ENCODE measurements at places on chromosomes 7 and 10.

- DNase-seq: no peak
Observed at GRCh38 chr10:132433671-132434340, 36.8 kb downstream of the PWWP2B start.

GRCh38 chr10:107094824-107095522, 69.5 kb downstream of the SORCS1 start:
- no peak for DNase-seq

GRCh38 chr10:73413108-73413527, 740 bp downstream of the ANXA7 start:
- DNase-seq: peak; percentile 50

DNA sequence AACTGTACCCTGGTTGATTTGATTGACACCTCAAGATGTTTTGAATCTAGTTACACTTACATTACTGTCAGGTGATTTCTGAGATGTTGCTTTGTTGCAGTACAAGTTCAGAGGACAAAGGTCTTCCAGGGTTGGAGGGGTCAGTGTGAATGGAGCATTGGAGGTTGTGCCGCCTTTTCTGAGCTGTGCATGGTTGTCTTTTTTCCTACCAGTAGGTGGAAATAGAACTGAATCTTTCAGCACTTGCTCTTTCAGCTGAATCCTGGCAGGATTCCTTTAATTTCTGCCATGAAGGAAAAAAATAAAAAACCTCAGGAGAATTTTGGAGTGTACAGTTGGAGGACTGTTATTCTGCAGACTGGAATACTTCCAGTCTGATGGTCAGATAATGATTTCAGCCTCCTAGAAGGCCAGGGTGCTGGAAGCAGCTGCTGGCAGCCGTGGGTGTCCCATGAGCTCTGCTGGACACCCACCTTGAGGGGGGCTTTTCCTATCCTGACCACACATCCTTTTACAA, 82.7 kb downstream of the PLCE1 start:
- DNase-seq: no peak

GRCh38 chr7:123148813-123149212, 51.0 kb downstream of the SLC13A1 start:
- no peak for DNase-seq

GRCh38 chr10:103072891-103073290, 120.2 kb downstream of the NT5C2 start:
- no peak for DNase-seq

GRCh38 chr7:115679976-115680375, 350.6 kb downstream of the TFEC start:
- no peak for DNase-seq

- peak; percentile 24 for DNase-seq
Observed at GRCh38 chr10:68550747-68551411, 9.3 kb upstream of the TET1 start.

GRCh38 chr10:60977161-60978122, 33.5 kb upstream of the RHOBTB1 start:
- DNase-seq: no peak

DNA sequence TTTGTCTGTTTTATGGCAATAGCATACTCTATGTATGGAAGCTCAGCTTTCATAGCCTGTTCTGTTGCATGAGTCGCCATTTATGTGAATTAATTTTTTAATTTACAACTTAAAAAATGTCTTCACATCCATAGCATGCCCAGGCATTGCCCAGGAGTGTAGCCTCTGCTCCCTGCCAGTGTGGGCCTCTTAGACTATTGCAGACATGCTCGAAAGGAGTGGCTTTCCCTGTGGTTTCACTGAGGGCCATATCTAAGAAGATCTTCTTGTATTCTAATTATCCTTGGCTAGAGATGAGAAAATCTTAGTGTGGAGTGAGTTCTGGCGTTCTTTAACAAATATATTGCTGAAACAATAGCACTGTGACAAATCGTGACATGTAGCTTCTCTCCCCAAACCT, 35.3 kb downstream of the PCBD1 start:
- no peak for DNase-seq

DNA sequence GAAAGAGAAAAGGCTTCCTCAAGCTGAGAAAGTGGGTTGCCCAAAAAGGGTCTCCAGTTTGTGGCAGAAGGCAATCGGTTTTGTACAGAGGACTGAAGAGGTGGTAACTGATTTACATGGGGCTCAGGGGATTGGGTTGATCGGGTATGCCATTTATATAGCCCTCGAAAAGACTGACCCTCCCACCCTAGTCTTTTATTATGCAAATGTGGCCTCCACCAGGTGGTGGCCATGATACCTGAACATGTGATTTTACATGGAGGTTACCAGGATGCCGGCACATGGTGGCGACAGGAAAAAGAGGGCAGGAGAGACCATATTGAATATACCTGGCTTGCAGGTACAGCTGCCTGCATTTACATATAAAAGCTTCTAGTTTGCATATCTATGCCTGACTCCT, 36.7 kb downstream of the ATE1 start:
- DNase-seq: no peak

DNA sequence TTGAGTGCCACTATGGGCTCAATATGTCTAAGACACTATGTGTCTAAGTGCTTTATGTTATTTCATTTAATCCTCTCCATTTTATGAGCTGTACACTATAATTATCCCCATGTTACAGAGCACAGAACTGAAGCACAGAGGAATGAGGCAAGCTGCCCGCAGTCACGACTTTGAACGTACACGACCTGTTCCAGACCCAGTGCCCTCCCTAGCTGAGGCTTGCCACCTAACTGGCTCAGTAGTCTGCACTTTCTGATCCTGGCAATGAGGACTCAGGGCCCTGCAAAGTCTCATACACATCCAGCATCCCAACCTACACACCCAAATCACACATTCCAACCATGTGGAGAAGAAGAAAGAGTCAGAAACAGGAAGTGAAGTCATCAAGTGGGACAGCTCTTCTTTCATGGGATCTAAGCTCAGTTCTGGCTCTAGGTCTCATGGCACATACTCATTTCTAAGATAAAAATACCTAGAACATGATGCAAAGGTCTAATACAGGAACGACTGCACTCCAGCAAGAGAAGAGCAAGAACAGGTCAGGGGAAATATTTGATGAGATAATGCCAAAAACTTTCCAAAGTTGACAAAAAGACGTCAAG, 42.4 kb upstream of the DDC start:
- DNase-seq: no peak

DNA sequence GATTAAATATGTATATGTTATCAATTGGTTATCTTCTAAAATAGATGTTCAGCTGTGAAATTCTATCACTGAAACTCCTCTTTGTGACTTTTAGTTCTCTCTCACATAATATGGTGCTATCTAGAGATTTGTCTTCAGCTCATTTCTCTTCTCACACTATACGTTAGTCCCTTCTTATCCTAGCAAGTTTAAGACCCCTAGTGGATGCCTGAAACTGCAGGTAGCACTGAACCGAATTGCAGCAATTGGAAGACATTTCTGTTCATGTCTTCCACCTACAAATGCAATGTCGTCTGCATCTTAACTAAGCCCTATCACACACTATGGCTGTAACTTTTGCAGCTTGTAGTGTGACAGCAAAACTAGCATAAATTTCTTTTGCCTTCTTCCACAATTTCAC, 442.7 kb upstream of the POM121L12 start:
- DNase-seq: no peak

DNA sequence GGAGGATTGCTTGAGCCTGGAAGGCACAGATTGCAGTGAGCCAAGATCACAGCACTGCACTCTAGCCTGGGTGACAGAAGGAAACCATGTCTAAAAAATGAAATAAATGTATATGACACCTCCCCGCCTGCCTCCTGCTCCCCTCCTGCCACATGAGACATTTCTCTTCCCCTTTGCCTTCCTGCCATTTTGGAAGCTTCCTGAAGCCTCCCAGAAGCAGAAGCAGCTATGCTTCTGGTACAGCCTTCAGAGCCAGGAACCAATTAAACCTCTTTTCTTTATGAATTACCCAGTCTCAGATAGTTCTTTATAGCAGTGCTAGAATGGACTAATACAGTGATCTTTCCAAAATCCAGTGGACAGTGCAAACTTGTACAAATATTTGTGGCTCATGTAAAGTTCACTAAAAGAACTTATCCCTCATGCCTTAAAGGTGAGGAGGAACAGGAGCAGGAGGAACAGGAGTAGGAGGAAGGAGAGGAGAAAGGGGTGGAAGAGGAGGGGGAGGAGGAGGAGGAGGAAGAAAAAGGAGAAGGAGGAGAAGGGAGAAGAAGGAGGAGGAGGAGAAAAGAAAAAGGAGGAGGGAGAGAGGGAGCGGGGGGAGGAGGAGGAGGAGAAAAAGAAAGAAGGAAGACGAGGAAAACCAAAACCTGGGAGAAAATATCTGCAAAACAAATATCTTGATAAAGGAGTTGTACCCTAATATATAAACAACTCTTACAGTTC, 2.8 kb upstream of the ABI1 start:
- no peak for DNase-seq

Measured in activated T-helper 2 cell treated with anti-CD3 and anti-CD28 coated beads, Interferon-gamma antibody, Interleukin-2, Interleukin-4, amounts not matched to agents 10 μg/mL and 5 μg/mL and 100 μg/mL, durations not matched to agents 14 hours and 24 hours and 36 hours (primary cell).